ENCODE measurements at places on chromosomes 4 and X. TPM values are rescaled to one million over a fixed set of nuclear protein-coding genes. Genes with fewer than 3 reads are reported as not detected.
A peak's percentile ranks its signal among the peaks of the same experiment; 100 is the strongest.

Gene UCP1
- total RNA-seq, result not detected

Gene HSFX2
- not detected for total RNA-seq

Gene SSX2B
- not detected for total RNA-seq

Gene FHIP1A
- 2.8 TPM for total RNA-seq

Gene IL13RA2
- total RNA-seq, result 13.8 TPM

DNA sequence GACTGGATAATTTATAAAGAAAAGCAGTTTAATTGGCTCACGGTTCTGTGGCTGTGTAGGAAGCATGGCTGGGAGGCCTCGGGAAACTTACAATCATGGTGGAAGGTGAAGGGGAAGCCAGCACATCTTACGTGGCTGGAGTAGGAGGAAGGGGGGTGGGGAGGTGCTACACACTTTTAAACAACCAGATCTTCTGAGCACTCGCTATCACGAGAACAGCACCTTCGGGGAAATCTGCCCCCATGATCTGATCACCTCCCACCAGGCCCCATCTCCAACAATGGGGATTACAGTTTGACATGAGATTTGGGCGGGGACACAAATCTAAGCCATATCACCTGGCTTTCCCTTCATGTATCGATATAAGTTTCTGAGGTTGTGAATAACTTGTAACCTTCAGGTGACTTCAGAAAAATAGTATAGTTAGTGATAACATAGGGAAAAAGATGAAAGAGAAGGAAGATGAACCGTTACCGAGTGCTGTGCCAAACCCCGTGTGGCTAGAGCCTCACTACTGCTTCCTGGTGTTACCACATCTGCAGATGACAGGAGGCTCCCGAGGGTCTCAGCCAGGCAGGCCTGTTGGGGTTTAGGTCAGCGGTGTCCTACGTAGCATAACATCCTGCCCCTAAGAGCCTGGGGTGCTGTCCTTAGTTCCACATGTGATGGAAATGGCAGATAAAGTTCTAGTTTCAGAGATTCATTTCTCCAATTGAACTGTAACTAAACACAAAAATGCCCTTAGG lies 103.5 kb downstream of the TNIP2 start:
- DNase-seq, result peak; percentile 68

DNA sequence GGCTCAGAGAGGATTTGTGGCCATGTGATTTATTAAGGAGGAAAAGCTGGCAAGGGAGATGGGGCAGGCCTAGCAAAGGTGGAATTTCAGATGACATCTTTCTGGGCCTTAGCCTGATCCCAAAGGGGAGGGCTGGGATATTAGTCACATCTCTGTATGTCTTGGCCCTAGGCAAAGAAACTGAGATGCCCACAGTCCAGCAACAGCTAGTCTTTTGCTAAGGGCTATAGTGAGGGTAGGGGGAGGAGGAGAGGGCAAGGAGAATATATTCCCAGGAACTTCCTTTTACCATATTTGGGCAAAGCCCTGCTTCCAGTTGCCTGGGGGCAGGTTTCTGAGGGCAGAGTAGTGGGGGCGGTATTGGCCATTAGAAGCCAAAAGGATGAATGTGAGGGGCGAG lies 209.8 kb upstream of the NR3C2 start:
- no peak for DNase-seq

DNA sequence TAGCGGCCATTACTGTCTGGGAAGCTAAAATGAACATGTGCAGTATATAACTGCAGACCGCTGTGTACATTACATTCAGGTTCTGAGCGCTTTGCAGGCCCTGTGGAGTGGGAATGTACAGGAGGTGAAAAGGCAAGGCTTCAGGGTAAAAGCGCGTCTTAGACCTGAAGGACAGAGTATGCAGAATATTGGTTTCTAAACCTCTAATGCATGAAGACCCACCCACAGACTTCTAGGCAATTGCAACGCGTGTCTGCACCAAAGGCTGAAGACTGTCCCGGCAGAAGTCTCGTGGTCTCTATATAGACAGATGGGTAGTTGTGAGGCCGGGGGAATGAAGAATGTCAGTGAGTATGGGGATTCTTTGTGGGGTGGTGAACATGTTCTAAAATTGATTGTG lies 5.4 kb downstream of the MAP7D2 start:
- DNase-seq, result no peak

DNA sequence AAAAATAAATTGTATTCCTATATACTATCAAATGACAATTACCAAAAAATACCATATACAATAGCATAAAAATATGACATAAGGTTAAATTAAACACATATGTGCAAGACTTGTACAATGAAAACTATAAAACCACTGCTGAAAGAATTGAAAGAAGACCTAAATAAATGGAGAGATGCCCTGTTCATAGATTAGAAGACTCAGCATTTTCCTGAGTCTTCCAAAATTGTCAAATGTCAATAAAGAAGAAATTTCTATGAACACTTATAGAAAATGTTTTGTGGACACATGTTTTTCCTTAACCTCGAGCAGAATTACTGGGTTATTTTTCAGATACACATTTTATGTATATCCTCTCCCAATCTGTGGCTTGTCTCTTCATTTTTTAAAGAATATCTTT lies 103.1 kb upstream of the DCLK2 start:
- no peak for DNase-seq

- no peak for DNase-seq
Measured at GRCh38 chr4:56910172-56910967, 2.7 kb downstream of the REST start.

GRCh38 chr4:27568236-27568951 lies 707.8 kb downstream of the STIM2 start:
- DNase-seq, result no peak

- no peak for DNase-seq
Measured at GRCh38 chr4:70426789-70427188, 29.0 kb downstream of the OPRPN start.

DNA sequence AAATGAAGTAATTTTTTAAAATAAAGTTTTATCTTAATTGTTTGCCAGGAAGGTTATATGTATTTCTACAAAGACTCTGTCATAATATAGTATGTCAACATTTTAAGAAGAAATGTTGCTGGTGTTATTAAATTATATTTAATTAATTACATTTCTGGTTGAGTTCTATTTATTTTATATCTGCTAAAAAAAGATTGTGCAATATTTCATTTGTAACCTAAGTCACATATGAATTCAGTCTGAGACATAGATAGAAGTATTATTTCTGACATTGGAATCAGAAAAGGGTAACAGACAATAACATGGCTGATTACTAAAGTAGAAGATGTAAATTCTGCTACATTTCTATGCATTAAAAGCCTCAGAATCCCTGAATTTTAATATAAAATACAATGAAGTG lies 1985.1 kb downstream of the C4orf33 start:
- DNase-seq, result no peak

GRCh38 chr4:140344621-140345020 lies 28.8 kb upstream of the SCOC start:
- no peak for DNase-seq

DNA sequence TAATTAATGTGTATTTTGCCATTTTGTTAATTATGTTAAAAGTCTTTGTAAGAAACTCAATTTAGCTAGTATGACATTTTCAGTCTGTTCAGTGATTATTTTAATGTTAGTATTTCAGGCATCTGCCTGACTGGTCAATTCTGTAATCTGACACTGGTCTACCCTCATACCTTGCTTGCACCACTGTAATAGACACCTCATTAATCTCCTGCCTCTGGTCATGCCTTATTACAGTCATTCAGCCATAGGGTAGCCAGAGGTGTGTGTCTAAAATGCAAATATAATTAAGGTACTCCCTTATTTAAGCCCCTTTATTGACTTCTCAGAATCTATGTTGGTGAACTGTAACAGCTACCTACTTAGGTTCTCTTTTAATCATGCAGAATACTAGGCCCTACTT lies 861.1 kb upstream of the IGFBP7 start:
- DNase-seq, result no peak

DNA sequence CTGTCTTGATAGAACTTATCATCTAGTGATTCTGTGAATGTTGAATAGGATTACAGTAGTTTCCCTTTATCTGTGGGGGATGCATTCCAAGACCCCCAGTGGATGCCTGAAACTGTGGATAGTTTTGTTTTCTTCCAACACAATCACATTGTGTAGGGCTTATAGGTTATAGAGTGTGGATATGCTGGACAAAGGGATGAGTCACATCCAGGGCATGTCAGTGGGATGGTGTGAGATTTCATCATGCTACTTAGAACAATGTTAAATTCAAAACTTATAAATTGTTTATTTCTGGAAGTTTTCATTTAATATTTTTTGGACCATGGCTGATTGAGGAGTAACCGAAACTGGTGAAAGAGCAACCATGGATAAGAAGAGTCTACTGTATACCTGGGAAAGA lies 432.3 kb upstream of the ATOH1 start:
- no peak for DNase-seq

GRCh38 chr4:40316782-40317635 lies 18.1 kb upstream of the CHRNA9 start:
- peak; percentile 58 for DNase-seq

GRCh38 chr4:73811841-73812240 lies 24.6 kb upstream of the CXCL6 start:
- DNase-seq, result no peak
